Gastroesophageal sphincter (tissue), 4 donors: ENCODE measurements at places on chromosomes 5 and 9. TPM values are rescaled to one million over a fixed set of nuclear protein-coding genes. Genes with fewer than 3 reads are reported as not detected.

Gene PCDHAC1
- total RNA-seq: 2.3 TPM

Gene PCDHB11
- total RNA-seq: 3.1 TPM

Gene TMEM252
- not detected for total RNA-seq

Gene PDE4D
- 35.0 TPM for total RNA-seq

Gene EPB41L4B
- total RNA-seq: not detected

Gene CENPP
- total RNA-seq: 5.7 TPM
